ENCODE measurements at places on chromosomes 12 and 14. TPM values are rescaled to one million over a fixed set of nuclear protein-coding genes. Genes with fewer than 3 reads are reported as not detected.

The MAP1LC3B2 gene
- total RNA-seq = 0.26 TPM

The NEUROD4 gene
- total RNA-seq = not detected

The KRT85 gene
- total RNA-seq = not detected

The ALDH1L2 gene
- 18.5 TPM for total RNA-seq

The PIK3C2G gene
- total RNA-seq = 0.19 TPM

The FBLN5 gene
- total RNA-seq = 0.23 TPM

The PTPN21 gene
- total RNA-seq = 1.7 TPM

The ATF1 gene
- total RNA-seq = 73.9 TPM

The ENDOU gene
- total RNA-seq = 0.13 TPM

The SLCO1B1 gene
- not detected for total RNA-seq

The RNU6-7 gene
- not detected for total RNA-seq

The TPCN1 gene
- total RNA-seq = 12.7 TPM

The PARPBP gene
- total RNA-seq = 12.8 TPM

All from A375 (cell line).